ENCODE measurements at places on chromosomes 3 and 15.

- no peak for DNase-seq
Observed at GRCh38 chr3:43024181-43024885, 45.2 kb downstream of the GASK1A start.

DNA sequence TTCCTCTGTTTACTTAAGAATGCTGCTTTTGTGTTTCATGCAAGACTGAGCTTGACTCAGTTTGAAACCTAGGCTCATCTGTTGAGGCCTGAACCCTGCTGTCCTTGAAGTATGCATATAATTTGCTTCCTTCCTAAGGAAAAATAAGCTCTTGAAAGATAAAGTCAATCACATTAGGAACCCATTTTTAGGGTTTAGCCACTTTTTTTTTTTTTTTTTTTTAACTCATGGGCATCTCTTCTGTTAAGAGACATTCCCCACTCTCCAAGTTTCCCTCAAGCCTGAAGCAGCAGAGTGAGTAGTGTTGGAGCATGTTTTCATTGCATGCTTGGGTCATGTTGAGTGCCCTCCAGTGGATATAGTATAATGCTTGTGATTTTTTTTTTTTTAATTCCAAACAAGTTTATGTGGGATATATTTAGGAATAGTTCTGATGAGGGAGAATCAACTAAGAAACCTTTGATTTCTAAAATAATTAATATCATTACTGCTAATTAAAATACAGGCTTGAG lies 3.6 kb downstream of the CTNNB1 start:
- DNase-seq: no peak

DNA sequence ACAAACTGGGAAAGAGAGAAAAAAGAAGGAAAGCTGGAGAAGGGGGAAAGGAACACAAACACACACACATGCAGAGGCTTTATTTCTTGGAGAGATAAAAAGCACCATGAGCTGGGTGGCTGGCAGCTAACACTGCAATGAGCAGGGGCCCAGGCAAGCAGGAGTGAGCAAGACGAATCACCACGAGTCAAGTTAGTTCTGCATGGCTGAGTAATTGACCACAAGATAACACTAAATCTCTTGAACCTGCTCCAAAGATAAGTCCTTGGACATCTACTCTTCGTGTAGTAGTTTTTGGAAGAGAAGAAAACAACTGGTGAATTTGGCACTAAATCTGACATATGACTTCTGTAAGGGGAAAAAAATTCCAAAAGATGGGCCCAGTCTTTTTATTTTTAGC lies 100.9 kb downstream of the MYO5A start:
- no peak for DNase-seq

DNA sequence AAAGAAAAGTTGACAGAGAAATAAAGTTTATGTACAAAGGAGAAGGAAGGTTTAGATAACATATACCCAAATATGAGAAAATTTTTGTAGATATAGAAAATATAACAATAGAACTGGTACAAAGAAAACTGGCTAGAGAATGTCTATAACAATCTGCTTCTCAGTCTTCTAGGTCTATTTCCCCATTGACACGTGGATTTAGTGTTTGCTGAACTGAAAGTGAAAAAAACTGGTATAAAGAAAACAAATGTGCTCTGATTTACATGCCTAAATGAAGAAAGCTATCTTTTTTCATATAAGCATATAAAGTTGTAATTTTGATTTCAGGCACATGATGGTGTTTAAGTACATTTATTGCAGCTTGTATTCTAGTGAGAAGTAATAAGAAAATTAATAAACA lies 9.8 kb downstream of the KCNMB2 start:
- DNase-seq: no peak

Measured in right lung (tissue), 10 donors.